ENCODE measurements at places on chromosomes 3 and 15.

- no peak for DNase-seq
These were observed 20.7 kb downstream of the ZBTB38 start for GRCh38 chr3:141388823-141389621.

GRCh38 chr15:84702961-84703482 is 12.9 kb downstream of the SEC11A start:
- no peak for DNase-seq

GRCh38 chr3:17336291-17336690 is 406.1 kb downstream of the TBC1D5 start:
- peak; percentile 32 for DNase-seq

DNA sequence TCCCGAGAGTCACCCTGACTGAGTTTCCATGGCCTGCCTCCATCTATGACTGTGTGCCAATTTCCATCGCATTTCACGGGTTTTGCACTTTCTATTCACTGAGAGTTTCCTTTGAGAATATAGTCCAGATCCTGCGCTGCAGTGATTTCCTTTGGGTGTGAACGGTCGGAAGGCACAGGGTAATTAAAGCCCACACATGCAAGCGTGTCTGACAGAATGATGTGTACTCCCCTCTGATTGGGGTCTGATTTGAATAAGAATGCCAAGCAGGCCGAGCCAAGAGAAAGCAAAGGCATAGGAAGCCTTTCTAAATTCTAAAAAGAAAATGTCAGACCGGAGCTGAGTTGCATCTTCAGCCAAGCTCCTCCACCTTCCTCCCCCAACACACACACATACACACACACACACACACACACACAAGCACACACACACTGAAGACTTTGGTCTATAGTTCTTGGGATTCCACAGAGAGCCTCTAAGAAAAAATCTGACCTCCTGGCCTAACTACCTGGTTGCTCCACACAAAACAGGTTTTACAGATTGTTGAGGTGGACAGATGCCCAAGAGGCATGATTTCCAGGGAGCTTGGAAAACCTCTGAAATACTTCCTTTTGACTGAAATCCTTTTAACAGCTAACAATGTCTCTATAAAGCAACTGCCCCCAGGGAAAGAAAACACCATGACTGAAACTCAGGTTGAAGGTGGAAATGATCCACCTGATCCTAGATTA is 59.7 kb upstream of the LRRN1 start:
- DNase-seq, result no peak

DNA sequence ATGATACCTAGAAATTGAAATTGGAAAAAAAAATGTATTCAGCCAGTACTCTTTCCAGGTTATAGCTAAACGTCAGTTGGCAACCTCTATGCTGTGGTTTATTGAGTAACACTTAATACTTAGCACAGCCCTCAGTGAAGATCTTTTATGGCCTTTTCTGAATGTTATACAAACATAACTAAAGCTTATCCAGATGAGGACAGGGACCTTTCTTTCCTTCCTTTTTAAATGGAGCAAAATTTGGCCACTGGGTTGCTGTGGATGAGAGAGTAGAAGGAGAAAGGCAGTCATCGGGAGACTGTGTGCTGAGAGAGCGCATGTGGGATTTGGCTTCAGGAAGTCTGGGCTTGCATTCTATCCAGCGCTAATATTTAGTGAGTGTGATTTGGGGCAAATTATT is 36.1 kb downstream of the IGF1R start:
- no peak for DNase-seq

GRCh38 chr15:67146234-67146633 is 80.8 kb downstream of the SMAD3 start:
- DNase-seq, result no peak

DNA sequence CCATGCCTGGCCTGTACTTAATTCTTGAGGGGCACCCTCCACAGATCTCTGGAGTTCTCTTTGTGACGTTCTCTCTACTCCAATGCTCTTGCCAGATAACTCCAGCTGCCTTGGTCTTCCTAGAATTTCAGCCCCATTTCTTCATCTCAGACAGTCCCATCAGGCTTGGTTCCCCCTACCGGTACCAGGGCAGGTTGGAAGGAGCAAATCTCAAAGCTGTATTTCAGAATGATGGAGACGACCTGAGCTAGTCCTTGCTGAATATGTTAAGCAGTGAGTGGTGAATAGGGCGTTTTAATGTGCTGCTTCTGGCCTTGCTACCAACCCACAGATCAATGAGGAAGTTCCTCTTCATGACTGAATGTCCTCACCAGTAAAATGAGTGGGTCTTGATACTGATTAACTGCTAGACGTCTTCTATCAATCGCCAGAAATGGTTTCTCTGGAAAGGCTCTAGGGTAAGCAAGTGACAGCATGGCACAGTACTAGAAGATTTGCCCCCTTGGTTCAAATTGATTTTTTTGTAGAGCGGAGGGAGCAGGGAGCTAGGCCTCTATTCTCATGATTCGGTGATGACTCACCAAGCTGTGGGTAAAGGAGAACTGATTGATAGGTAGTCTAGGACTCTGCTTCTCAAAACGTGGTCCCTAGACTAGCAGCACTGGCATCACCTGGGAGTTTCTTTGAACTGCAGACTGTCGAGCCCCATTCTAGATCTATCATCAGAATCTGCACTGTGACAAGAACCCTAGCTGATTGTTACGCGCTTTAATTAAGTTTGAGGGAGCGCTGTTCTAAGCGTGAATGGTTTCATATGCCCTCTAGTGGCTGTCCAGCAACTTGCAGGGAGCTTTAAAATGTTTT is 67.8 kb downstream of the UBP1 start:
- DNase-seq, result no peak

Data from NCI-H2081 treated with DMSO at 0.1 percent for 48 hours (cell line).